Right renal cortex interstitium (tissue), 3 donors: ENCODE measurements at places on chromosomes 1 and 21.

DNA sequence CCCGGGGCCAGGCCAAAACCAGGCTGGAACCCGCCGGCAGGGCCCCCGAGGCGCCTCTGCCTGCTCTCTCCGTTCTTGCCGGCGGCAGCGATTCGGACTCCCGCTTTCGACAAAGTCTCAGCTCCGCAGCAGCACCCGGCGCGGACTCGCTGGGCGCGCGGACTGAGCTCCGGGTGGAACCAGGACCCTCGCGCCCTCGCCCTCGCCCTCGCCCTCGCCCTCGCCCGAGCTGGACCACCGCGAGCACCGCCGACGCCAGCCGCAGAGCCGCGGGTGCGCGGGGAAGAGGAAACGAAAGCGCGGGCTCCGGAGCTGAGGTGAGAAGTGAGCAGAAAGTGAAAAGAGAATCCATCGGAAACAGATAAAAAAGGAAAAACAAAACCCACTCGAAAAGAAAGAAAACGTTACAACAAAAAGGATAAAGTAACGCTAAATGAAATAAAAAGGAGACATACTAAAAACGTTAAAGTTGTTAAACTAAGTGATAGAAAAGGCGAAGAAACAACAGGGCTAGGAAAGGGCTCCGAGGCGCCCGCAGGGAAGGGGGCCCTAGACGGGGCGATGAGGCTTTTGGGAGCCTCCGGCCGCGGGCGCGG lies 64.9 kb downstream of the MEF2D start:
- DNase-seq = no peak

DNA sequence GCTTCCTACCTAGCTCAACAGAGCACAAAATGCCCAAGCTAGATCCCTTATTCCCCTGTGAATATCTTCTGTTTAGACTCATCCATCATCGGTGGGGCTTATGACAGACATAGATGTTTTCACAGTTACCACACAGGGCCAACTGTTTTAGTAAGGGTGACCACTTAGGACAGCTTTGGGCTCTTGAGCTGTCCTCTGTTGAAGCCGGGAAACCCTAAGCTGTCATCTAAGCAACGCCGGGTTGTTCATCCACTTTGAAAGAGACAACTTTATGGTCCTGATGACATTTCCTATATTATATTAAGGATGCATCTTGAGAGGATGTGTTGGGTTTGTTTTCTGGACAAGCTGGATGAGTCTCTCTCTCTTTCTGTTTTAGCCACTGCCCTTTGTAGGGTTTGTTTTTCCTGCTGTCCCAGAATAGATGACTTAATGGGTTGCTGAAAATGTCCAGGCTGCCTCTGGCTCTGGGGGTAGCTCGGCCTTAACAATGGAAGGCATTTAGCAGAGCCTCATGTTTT lies 110.5 kb upstream of the UBE2U start:
- peak; percentile 41 for DNase-seq

- DNase-seq = no peak
These were observed 481.8 kb upstream of the NFIA start for GRCh38 chr1:60600532-60600931.

GRCh38 chr1:93608187-93609109 lies 73.2 kb downstream of the BCAR3 start:
- DNase-seq = no peak

DNA sequence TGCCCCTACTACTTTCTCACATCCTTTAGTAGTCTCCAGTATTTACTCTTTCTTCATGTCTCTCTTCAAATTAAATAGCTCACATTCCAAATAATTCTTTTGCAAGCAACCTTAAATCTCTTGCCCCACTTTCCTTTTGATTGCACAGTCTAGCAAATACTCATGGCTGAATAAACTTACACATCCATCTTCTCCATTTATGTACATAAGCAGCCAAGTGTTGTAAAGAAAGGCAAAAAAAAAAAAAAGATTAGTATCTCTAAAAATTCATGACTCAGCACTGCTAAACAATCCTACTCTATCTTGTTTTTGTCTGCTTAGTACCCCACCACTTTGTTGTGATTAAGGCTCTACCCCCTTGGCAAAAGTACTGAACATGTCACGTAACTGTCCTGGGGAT lies 42.6 kb downstream of the F13B start:
- no peak for DNase-seq

GRCh38 chr1:50419907-50420677 lies 3.2 kb downstream of the DMRTA2 start:
- no peak for DNase-seq

DNA sequence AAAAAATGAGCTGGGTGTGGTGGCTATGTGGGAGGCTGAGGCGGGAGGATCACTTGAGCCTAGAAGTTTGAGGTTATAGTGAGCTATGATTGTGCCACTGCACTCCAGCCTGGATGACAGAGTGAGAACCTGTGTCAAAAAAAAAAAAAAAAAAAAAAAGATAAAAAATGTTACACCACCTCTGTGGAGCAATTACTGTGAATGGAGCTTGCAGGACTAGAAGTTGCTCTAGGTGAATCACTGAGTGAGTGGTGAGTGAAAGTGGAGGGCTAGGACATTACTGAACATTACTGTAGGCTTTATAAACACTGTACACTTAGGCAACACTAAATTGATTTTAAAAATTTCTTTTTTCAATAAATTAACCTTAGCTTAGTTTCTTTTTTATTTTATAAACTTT lies 21.9 kb downstream of the TLCD4 start:
- DNase-seq = no peak

DNA sequence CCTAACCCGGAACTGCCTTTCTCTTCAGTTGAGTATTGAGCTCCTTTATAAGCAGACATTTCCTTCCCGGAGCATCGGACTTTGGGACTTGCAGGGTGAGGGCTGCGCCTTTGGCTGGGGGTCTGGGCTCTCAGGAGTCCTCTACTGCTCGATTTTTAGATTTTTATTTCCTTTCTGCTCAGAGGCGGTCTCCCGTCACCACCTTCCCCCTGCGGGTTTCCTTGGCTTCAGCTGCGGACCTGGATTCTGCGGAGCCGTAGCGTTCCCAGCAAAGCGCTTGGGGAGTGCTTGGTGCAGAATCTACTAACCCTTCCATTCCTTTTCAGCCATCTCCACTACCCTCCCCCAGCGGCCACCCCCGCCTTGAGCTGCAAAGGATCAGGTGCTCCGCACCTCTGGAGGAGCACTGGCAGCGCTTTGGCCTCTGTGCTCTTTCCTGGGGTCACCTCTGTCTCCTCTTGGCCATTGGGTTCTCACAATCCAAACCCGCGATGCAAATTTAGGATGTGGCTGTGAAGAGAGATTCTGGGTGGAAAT lies 3.7 kb downstream of the OLIG2 start:
- no peak for DNase-seq

- DNase-seq = no peak
These were observed 1.5 kb upstream of the NR0B2 start for GRCh38 chr1:26915204-26915842.

GRCh38 chr1:161119092-161119903 lies 1.4 kb downstream of the NIT1 start:
- DNase-seq = no peak

DNA sequence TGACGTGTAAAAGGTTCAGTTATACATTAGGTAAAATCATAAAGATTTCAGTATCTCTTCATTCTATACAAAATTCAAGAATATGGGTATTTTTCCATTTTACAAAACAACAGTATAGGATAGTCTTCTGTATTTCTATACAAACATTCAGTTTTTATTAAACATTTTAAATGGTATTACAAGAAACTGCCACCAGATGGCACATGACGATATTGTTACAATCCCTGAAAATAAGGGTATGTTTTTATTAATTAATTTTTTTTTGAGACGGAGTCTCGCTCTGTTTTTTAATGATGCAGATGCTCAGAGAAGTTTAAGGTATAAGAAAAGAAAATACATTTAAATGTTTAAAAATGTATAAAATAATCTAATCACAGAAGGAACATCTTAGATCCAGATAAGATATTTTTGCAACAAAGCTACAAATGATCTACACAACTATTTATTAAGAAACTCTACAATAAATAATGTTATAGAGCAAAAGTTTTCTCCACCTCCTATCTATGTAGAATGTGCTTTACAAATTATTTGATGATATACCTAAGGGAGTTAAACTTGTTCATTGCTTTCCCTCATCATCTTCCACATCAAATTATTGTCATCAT lies 23.5 kb upstream of the RSBN1 start:
- DNase-seq = peak; percentile 31
